Left kidney (tissue), 8 donors: ENCODE measurements at places on chromosomes 7 and 10.

GRCh38 chr7:44883961-44884620 lies 1.2 kb downstream of the PURB start:
- no peak for DNase-seq

- no peak for DNase-seq
These were observed 59.3 kb downstream of the OSBPL3 start for GRCh38 chr7:24920451-24921361.

- no peak for DNase-seq
These were observed 35.4 kb downstream of the BNIP3 start for GRCh38 chr10:131946321-131946751.

GRCh38 chr7:35691827-35692307 lies 3.1 kb downstream of the HERPUD2 start:
- DNase-seq, result no peak

DNA sequence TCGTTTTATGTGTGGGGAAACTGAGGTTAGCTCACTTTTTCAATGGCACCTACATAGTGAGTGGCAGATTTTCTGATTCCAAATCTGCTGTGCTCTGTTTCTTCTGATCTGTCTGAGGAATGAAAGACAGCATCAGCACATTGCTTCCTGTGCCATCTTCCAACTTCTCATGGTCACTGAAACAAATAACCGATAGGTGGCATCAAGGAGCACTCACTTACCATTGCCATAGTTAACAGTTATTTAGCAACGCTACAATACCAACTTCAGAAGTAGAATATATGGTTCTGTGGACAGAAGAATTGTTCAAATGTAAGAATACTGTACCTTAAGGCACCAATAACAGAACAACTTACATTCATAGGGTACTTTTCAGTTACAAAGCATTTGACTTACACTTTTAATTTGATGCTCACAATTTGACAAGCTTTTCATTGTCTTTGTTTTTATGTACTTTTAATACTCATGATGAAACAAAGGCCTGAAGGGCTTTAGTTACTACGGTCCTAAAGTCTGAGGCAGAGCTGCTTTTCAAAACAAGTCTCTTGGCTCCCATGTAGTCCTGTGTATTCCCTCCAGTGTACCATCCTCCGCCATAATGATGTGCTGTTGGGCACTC lies 228.9 kb upstream of the TCF7L2 start:
- no peak for DNase-seq

GRCh38 chr7:33932832-33933468 lies 27.6 kb downstream of the BMPER start:
- DNase-seq, result peak; percentile 82

DNA sequence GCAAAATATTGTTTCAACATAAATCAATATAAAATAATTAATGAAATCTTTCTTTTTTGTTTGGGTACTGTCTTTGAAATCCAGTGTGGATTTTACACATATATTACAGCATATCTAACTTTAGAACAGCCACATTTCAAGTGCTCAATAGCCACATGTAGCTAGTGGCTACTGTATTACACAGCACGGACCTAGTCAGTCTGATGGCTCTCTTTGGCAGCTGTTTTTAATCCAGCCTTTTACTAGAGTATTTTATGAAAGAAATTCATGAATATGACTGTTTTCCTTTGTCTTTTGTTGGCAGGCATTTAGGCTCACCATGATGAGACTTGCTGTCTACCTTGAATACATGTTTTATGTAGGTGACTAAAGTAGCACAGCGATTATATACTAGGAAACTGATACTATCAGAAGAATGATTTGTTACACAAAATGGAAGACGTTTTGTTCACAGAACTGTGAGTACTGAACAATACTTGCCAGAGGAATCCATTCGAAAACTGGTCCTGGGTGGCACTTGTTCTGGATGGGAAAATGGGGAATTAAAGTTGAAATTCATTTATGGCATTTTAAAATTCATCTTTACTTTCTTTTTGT lies 386.7 kb downstream of the PHTF2 start:
- no peak for DNase-seq

- peak; percentile 66 for DNase-seq
These were observed 32.8 kb downstream of the TMEM130 start for GRCh38 chr7:98836811-98837629.

GRCh38 chr7:66076462-66077329 lies 1.1 kb downstream of the ASL start:
- no peak for DNase-seq

GRCh38 chr10:81426722-81427121 lies 448.3 kb upstream of the NRG3 start:
- no peak for DNase-seq

DNA sequence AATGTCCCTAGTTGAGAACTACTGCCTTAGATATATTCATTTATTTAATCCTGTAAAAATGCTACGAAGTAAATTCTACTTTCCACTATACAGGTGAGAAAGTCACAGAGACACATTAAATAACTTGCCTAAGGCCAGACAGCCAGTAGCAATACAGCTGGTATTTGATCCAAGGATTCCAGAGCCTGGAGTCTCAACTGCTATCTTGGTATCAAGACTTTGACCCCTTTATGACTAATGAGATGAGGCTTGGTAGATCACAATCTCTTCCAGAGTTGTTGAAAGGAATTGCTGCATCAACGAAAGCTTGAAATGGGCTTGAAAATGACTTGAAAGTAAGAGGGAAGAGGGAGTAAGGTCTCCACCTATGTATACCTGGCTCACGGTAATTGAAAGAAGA lies 83.3 kb downstream of the ORC5 start:
- no peak for DNase-seq

GRCh38 chr7:4661871-4662270 lies 20.2 kb upstream of the FOXK1 start:
- no peak for DNase-seq

GRCh38 chr10:30917067-30917466 lies 114.6 kb downstream of the ZNF438 start:
- DNase-seq, result no peak

DNA sequence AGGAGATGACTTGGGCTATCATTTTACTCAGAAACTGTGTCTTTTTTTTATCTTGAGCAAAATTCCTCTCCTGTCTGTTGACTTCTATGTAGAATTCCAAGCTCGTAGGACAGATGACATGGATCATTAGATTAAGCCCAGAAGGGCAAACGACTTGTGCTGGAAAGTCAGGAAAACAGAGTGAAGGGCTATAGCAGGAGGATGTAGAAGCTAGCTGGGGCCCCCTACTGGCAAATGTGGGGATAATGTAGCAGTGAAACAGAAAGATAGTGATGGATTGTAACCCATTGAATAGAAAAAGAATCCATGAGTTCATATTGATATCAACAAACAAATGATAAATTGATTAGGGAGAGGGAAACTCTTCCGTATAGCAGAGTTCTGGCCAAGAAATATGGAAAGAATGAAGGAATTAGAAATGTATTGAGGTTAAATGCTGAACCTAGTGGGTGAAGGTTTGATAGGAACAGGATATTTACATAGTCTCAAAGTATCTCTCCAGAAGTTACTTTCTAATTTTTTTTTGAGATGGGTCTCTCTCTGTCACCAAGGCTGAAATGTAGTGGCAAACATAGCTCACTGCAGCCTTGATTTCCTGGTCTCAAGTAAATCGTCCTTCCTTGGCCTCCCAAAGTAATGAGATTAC lies 103.6 kb downstream of the LYZL1 start:
- peak; percentile 65 for DNase-seq

DNA sequence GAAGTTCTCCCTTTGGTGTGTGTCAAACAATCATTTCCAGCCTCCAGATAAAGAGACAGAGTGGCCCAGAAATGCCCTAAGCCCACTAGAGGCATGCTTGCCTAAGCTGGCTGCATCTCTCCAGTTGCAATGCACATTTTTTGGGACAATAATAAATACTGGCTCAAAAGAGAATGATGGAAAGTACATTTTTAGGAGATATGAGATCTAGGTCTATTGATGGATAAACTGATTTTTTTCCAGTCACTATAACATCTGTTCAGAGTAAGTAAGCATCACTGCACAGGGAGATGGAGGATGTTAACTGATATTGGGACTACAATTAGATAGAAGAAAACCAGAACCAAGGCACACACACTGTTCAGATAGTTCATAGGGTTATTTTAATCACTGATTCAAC lies 553.0 kb downstream of the GRM8 start:
- no peak for DNase-seq
